Activated T-helper 1 cell treated with anti-CD3 and anti-CD28 coated beads, Interleukin-12 subunit alpha, Interleukin-12 subunit beta, Interleukin-2, Interleukin-4 antibody, amounts not matched to agents 30 ng/mL and 10 ng/mL and 1 ng/mL, durations not matched to agents 14 hours and 24 hours and 36 hours (primary cell): ENCODE measurements at places on chromosomes 6 and 20.

DNA sequence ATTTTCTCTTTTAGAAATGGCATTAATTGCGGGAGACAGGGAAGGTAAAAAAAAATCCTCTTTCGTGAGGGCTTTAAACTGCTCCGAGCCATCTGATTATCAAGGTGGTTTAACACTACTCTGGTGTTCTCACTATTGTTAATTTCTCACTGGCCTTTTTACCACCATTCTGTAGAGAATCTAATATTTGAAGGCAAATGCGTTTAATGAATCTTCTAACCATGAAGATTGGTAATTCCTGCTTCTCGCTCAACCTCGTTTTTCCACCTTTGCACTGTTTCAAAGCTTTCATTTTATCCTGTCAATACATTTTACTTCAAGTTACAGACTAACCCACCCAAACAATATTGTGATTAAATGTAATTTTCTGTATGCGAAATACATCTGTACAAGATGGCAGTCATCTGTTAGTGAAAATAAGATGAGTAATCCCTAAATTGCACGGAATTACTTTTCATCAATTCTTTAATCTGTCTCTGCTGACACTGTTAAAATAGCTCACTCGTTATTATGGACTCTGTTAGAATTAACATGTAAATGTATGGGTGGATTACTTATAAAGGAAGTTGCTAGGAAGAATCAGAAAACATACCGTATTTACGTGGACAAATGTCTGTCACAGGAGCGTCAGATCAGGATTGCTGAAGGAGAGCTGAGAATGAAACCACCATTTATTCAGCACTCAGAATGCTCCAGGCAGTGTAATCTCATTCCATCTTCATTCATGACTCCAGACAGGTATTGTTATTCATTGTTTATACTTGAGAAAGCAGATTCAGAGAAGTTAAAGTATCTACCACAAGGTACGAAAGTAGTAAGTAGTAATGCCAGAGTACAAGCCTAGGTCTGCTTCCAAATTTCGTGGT, 1.1 kb upstream of the LCA5 start:
- no peak for DNase-seq

- no peak for DNase-seq
Measured at GRCh38 chr6:89984926-89985750, 90.9 kb downstream of the GJA10 start.

DNA sequence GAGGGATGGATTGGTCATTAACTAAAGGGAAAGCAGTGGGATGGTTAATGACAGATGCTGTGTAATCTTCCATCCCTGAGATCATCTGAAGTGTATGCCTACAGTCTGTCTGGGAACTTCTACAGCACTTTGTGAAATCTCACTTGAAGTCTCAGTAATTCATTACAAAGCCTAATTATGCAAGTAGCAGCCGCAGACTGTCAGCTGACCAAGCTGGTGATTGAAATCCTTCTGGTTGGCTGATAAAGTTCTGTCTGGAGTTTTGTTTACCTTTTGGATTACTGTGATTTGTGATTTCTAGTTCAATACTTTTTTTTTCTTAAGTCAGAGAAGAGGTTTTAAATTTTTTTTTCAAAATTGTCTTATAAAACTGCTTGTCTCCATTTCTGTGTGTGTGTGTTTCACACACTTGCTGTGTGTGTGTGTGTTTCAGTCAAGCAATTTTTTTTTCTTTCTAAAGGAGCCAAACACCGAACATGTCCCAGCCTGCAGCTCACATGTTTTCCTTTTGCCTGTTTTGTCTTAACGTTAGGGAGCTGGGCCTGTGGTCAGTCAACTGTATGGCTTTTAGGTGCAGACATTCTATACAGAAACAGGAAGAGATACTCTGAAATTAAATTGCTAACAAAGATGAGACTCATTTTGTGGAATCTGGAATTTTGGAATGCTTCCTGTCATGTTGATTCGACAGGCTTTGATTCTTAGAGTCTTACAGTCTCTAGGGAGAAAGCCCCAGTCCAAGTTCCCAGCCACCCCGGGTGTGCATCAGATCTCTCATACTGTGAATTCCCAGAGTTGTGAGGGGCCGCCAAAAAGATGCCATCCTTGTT, 28.5 kb upstream of the ADGRF4 start:
- DNase-seq = no peak

DNA sequence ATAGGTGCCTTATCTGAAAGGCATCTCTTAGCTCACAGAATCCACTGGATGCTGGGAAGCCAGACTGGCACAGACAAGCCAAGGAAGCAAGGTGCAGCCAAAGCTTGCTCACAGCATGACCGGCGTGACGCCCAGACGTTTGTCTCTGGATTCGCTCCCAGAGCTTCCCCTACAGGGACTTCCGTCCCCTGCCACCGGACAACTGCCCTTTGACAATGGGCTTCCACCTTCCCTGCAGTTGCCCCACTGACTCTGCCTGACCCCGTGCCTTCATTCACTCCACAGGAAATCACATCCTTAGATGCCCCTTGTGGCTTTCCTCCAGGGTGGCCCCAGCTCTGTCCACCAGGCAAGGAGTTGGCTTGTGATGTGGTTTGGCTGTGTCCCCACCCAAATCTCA, 94.8 kb upstream of the CDH4 start:
- no peak for DNase-seq

- no peak for DNase-seq
Measured at GRCh38 chr6:101926149-101926925, 532.8 kb downstream of the GRIK2 start.
